NCI-H1436 treated with DMSO at 0.1 percent for 48 hours (cell line): ENCODE measurements at places on chromosomes 6 and 20.

GRCh38 chr6:116004841-116005815 lies 55.6 kb downstream of the FRK start:
- DNase-seq = no peak

- DNase-seq = no peak
These were observed 235.8 kb downstream of the GMPR start for GRCh38 chr6:16473908-16474771.

GRCh38 chr6:17589406-17590096 lies 10.6 kb upstream of the FAM8A1 start:
- DNase-seq = no peak

DNA sequence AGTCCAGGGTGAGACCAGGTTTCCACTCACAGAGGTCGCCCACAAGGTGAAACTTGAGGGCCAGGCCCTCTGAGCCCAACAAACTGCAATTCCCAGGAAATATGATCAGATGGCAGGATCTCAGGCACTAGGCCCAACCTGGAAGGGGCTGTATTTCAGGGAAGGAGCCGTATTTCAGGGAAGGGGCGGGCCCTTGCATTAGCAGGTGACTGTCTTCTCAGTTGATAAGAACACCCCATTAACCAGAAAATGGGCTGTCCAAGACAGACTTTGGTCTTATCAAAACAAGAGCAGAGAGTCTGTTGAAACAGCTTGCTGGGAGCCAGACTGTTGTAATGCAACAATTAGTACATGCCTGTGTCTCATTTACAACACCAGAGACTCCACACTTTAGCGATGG lies 10.9 kb upstream of the BNIP5 start:
- no peak for DNase-seq

DNA sequence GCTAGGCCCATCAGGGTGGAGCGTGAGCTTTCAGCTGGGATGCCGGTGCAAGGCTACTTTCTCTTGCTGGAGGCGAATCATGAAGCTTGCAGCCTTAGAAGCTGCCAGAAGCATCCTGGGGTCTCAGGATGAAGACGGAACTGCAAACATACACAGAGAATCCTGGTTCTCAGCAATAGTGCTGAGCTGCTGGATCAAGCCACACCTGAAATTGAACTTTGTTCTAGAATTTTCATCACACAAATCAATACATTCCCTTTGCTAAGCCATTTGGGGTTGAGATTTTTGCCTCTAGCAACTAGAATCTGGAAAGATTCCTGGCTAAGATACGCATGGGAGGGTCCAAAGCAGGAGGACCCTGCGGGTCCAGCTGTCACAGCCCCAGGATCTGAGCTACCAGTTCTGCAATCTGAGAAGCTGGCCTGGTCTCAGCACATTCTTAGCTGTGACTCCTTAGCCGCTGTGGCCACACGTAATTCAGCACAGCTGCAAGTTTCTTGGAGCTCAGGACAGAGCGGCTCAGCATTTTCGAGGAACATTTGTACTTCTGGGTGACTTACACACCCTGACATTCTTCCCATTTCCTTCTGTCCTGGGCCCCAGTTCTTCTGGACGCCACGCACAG lies 6.6 kb upstream of the ARFGAP1 start:
- DNase-seq = no peak

- no peak for DNase-seq
These were observed 22.8 kb downstream of the BMP7 start for GRCh38 chr20:57243480-57244220.

DNA sequence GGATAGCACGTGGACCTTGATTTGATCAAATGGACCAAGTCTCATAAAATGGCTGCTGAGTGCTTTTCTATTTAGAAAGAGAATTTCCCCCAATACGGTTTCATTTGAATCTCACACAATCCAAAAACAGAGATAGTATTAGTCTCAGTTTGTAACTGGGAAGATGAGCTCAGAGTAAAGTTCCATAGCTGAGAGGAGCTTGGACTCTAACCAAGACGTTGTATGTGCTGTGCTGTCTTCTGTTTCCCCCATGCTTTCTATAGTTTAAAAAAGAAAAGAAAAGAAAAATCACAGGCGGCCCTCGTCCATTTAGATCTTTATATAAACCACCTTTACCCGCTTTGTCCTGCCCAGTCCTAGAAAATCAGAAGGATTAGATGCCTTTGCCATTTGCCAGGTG lies 58.1 kb downstream of the AKAP12 start:
- no peak for DNase-seq
